ENCODE measurements at places on chromosomes 5 and 9.

DNA sequence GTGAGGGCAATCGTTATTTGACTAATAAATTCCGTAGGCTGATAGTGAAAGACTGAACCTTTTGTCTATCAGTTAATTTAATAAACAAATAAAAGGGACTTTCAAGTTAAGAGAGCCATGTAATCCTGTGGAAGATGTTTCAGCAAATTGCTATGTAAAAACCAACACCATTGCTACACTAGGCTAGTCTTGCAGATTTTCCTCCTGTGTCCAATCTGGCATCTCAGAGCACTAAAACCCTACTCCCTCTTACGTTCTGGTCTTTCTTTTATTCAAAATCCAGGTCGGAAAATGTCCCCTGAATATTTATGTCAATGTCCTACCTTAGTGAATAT, 478.8 kb upstream of the TNC start:
- no peak for DNase-seq

DNA sequence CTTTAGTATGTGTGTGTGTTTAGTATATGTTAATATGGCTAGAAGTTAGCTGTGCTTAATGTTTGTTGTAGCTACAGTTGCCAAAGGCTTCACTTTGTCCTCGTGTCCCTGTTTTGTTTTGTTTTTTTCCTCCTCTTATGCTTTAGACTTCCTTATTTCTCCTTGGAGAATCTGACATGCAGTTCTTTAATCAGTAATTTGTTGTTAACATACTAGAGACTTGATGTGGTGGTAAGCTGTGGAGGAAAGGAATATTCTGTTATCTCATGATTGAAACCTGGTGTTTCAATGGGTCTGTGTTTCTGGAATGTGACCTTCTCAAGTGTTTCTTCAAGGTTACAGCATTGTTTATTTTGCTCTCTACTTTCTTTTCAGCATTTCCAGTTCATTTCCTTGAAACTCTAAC, 515.6 kb upstream of the ST8SIA4 start:
- peak; percentile 14 for DNase-seq

GRCh38 chr5:147037515-147038205, 159.1 kb upstream of the PPP2R2B start:
- DNase-seq, result no peak

GRCh38 chr5:176725521-176726280, 78.4 kb downstream of the TSPAN17 start:
- DNase-seq, result no peak

DNA sequence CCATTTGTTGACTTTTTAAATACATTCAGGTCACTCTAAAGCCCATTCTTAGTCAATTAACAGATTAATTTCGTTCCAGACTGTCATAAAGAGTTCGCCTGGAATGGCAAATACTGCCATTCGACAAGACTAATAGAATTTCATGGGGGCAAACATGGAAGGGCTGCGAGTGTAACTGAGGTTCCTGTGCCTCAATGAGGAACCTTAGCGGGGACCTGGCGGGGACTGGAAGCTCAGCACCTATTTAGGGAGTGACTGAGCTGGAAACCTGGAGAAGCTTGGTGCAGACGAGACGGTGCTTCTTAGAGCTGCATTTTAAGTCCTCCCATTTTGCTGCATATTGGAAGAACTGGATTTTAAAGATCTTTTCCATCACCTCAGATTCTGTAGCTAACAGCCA, 3.4 kb downstream of the VCAN start:
- DNase-seq, result no peak

- DNase-seq, result peak; percentile 78
These were observed 68.6 kb upstream of the DPYSL3 start for GRCh38 chr5:147578228-147579024.

DNA sequence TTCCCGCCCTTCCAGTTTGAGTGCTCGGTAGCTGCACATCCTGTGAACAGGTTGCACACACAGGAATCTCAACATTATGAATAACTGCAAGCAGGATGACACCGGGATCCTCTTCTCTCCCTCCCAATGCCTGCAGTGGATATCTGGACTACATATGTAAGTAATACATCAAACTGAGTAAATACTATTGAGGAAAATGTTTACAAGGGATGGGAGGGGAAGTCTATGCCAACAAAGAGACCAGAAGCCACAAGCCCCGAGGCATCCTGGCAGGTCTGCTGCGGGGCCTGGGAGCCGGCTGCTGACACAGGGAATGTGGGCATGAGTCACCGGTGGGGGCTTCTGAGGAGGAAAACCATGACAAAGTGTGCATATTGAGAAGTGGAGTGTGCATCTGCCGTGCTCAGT, 8.6 kb upstream of the ANKRD33B start:
- DNase-seq, result peak; percentile 23

- DNase-seq, result no peak
These were observed 189.7 kb downstream of the PSAT1 start for GRCh38 chr9:78486661-78487060.

DNA sequence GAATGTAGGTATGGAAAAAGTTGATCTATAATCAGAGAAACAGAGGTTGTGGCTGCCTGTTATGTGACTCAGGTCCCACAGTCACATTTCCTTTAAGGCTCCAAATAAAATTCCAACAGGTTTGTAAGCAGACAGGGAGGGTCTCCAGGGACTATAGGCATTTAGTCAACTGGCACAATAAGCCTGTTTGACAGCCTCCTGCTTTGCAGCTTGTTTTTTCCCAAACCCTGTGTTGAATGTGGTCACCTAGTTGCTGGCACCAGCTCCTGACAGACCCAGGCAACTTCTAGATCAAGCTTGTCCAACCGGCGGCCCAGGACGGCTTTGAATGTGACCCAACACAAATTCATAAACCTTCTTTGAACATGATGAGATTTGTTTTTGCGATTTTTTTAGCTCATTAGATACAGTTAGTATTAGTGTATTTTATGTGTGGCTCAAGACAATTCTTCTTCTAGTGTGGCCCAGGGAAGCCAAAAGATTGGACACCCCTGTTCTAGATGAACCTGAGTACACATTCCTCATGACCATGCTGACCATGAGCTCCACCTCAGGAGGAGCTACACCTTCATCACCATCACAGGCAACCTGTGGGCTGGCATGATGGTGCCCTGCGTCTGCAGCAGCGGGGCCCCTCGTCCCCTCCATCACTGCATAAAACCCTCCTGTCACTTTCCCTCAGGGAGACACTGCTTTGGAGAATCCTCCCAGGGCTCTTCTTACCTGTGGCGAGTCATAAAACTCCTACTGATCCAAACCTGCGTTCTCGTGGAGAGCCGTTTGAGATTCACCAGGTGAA, 15.7 kb upstream of the GRHPR start:
- no peak for DNase-seq

GRCh38 chr5:81883371-81883770, 88.5 kb upstream of the ATG10 start:
- no peak for DNase-seq

- peak; percentile 19 for DNase-seq
These were observed at the start of gene PDGFRB for GRCh38 chr5:150155258-150156026. PDGFRB (minus strand) TSS chr5:150155845; CDS start chr5:150137047, 18,798 bp downstream.

DNA sequence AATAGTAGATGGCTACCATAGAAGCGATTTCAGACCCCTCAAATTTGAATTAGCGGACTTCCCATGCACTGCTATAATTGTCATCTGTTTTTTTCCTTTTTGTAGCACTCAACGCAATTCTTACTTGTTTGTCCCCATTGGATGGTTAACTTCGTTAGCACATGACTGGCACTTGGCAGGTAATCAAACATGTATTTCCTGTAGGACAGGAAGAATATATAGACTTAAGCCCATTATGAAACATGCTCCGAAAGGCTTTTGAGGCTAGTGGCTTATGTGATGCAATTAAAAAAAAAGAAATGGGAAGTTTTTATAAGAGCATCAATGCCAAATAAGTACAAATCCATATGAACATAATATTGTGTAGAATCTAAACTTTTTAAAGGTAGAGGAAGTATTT, 301.2 kb downstream of the PSAT1 start:
- no peak for DNase-seq

- no peak for DNase-seq
These were observed 32.2 kb upstream of the PSD2 start for GRCh38 chr5:139763280-139763929.

- no peak for DNase-seq
These were observed 156.4 kb downstream of the SPOCK1 start for GRCh38 chr5:137342764-137343163.

- DNase-seq, result peak; percentile 48
These were observed 159.1 kb upstream of the ZNF608 start for GRCh38 chr5:124905256-124906130.

- no peak for DNase-seq
These were observed at the start of gene C1QTNF2 for GRCh38 chr5:160369990-160370712. C1QTNF2 (minus strand) TSS chr5:160370626; CDS start chr5:160355011, 15,615 bp downstream.

DNA sequence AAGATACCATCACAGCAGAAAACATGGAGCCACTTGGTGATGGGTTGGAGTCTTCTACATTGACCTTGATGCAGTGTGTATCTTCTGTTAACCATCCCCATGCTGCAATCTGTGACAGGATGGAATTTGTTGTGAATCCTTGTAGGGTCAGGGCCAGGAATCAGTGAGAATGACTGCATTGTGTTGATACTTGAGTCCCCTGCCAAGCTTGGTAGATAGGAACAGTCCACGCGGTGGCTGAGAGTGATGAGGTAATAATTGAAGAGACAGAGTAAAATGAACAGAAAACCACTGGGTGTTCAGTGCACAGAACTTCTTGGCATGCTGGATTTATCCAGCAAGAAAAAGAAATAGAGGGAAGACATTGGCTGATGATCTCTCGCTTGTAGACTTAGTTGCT, 217.5 kb downstream of the MAN2A1 start:
- DNase-seq, result peak; percentile 14

DNA sequence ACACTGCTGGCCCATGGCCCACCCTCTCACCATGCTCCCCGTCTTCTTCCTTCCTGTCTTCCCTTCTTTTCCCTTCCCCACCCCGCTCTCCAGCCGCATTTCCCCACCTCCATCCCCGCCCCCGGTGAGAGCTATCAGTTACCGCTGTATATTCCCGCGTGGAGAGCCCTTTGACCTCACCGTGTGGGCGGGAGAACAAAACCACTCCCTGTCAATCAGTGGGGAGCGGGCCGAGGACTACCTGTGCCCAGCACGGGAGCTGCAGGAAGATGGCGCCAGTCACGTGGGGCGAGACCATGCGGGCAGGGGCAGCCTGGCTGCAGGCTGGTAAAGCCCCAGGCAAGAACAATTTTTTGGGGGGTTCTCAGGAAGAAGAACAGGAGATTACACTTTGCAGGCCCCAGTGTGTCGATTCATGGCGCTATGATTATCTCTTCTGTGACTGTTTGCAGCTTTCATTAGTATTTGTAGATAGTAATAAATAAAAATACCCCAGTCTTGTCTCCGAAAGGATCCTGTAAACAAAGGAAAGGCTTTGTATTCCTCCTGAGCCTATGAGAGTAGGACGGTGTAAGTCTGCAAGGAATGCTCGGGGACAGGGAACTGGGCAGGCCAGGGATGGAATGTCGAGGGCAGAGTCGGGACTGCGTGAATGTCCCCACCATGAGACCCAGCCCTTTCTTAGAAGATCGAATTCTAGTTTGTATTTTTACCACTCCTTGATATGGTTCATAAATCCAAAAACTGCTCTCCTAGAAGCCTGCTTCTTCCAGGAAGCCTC, 14.8 kb upstream of the DMRT1 start:
- DNase-seq, result no peak

- no peak for DNase-seq
These were observed 43.2 kb upstream of the RICTOR start for GRCh38 chr5:39117401-39117800.

- DNase-seq, result no peak
These were observed 59.5 kb upstream of the GGTA1 start for GRCh38 chr9:121559183-121559582.

- DNase-seq, result no peak
These were observed 10.1 kb downstream of the FBXL7 start for GRCh38 chr5:15510092-15510491.

GRCh38 chr9:129617167-129617566, 3.7 kb downstream of the C9orf50 start:
- peak; percentile 69 for DNase-seq

DNA sequence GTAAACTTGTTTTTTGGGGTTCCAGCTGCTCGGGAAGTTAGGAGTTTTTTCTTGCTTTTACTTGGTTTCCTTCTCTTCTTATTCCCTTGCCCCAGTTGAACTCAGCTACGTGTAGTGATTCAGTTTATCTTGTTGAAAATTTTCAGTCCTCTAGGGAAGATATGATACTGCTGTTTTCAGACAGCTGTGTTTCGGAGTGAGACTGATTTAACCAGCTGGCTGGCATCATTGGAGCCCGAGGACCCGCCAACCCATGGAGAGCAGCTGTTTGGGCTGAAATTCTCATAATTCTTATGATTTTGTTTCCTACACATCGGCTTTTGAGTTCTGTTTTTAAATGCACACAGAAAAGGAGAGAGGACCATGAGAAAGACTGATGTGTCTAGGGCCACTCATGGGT, 271.5 kb downstream of the NR3C1 start:
- no peak for DNase-seq

DNA sequence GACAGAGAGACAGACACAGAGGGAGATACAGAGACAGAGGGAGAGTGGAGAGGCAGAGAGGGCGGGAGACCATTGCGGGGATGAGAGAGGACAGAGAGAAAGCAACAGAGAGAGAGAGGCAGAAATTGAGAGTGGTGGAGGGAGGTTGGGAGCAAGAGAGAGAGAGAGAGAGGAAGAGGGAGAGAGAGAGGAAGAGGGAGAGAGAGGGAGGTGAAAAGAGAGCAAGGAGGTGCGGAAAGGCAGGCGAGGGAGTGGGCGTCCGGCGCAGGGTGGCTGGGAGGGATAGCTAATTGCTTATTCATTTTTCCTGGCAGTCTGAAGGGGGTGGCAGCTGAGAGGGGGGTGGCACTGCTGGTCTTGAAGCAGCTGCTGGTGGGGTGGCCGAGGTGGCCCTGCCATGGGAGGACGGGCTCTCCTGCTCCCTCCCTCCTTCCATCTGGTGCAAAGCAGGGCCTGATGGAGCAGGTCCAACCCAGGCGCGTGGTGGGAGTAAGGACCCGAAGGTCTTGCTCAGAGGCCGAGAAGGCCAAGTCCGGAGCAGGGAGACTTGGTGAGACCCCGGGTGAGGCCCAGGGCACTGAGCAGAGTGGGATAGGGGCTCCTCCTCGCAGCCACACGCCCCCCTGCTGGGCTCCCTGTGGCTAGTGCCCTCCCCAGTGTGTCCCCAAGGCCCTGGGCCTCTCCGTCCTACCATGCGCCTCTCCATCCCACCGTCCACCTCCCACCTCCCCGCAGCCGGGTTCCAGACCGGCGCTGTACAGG, 25.3 kb upstream of the RNU6ATAC start:
- DNase-seq, result no peak

DNA sequence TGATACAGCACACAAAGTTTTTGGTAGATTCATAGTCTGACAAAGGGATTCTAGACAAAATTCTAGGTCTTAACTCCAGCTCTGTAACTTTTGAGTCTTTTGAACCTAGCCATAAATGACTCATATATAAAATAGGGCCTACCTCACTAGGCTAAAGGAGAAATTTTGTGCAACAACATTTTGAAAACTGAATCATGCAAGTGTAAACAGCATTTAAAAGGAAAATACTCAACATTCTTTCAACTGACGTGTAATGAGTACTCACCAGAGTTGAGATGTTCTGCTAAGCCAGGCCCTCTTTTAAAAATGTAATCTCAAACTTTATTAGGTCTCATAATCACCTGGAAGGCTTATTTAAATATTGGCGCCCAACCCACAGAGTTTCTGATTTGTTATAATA, 113.2 kb downstream of the STK32A start:
- DNase-seq, result no peak

Data from SK-MEL-5 (cell line).